ENCODE measurements at places on chromosomes 3 and 15.

DNA sequence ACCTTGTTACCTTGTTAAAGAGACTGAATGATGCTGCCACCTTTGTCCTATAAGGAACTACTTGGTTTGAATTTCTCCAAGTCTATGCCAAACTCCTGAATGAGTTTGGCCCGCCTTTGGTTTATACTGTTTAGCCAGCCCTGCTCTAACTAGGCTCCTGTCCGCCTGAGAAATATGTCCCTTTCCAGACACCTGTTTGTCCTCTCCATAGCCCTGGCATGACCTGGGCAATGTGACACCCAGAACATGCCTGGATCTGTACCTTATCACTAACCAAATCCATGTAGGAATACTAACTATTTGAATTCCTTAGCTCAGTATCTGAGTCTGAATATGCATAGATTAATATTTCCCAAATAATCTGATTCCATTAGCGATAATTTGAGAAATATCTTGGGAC is 24.4 kb upstream of the TMC3 start:
- DNase-seq, result no peak

DNA sequence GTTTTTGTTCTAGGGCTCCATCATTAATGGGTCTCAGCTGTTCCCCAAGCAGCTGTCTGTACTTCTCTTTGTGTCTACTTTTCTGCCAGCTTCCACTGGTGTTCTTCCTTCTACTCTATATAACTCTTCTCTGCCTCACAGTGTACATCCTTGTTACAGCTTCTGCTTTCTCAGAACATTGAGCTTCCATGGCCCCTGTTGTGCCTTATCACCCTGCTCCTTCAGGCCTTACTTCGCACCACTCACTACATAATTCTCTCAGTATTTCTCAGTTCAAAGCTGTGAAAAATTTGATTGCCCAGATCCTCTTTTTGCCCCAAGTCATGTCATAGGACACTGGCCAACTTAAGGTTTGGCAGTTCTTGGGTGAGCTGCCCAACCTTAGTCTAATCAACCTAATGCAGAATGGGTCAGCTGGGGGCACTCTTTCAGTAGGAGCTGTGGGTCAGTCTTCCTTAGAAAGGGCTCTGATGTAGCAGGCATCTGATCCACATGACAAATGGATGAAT is 28.9 kb downstream of the CSTA start:
- no peak for DNase-seq

DNA sequence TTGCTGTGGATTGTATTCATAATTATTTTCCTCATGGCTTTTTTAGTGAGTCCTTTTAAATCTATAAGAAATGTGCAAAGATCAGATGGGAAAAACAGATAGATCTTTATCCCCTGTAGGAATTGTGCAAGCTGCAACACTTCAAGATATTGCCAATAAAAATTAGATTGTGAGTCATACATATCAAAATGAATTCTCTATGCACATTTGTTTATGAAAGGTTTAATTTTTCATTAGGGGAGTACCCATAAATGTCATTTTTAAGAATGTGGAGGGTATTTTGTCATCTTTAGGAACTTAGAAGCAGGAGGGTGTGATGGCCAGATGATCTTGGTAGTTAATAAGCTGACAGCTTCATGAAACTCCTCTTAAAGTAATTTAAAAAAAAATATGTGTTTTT is 2.9 kb downstream of the PIAS1 start:
- no peak for DNase-seq

GRCh38 chr15:39326306-39326975 is 254.4 kb upstream of the THBS1 start:
- DNase-seq, result no peak
